ENCODE measurements at places on chromosomes 6 and 20.
A peak's percentile ranks its signal among the peaks of the same experiment; 100 is the strongest.

DNA sequence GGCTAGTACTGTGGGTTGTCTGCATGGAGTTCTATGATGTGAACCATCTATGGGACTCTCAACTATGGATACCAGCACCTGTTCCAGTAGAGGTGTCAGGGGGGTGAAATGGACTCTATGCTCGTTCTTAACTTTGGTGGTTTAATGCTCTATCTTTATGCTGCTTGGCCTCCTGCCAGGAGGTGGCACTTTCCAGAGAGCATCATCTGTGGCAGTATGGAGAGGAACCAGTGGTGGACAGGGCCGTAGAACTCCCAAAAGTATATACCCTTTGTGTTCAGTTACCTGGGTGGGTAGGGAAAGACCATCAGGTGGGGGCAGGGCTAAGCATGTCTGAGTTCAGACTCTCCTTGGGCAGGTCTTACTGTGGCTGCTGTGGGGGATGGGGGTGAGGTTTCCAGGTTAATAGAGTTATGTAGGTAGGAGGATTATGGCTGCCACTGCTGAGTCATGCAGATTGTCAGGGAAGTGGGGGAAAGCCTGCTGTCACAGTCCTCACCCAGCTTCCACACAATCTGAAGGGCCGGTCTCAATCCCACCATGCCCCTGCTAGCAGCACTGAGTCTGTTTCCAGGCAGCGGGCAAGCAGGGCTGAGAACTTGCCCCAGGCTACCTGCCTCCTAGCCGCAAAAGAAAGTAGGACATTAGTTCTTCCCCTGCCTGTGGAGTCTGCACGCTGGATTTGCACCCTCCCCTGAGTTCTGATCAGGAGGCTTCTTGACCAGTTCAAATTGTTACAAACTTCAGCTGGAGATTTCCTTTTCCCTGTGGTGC lies 284.0 kb downstream of the KCNQ5 start:
- H3K27ac ChIP-seq = no peak overlapping the region
- DNase-seq = no peak
- no peak overlapping the region for H3K4me3 ChIP-seq
- H3K36me3 ChIP-seq = no peaks in the 10 kb centered on the region

GRCh38 chr6:43768506-43768860 lies 1.5 kb upstream of the VEGFA start:
- DNase-seq = no peak
- no peak overlapping the region for H3K4me3 ChIP-seq
- H3K27me3 ChIP-seq = no peaks in the 10 kb centered on the region
- H3K36me3 ChIP-seq = no peaks in the 10 kb centered on the region
- H3K4me1 ChIP-seq = peaks cover 51% of the 10 kb centered on the region

DNA sequence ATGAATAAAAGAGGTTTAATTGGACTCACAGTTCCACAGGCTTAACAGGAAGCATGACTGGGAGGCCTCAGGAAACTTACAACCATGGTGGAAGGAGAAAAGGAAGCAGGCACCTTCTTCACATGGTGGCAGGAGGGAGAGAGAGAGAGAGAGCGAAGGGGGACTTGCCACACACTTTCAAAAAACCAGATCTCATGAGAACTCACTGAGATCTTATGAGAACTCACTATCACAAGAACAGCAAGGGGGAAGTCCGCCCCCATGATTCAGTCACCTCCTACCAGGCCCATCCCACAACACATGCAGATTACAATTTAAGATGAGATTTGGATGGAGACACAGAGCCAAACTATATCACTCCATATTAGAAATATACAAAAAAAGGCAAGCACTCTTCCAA lies 6.1 kb upstream of the SIRPD start:
- no peak overlapping the region for H3K27ac ChIP-seq
- peaks cover 3% of the 10 kb centered on the region for H3K27me3 ChIP-seq
- H3K4me1 ChIP-seq = no peaks in the 10 kb centered on the region
- no peak overlapping the region for H3K4me3 ChIP-seq
- no peaks in the 10 kb centered on the region for H3K36me3 ChIP-seq

- H3K36me3 ChIP-seq = no peaks in the 10 kb centered on the region
- H3K4me3 ChIP-seq = no peak overlapping the region
- peaks cover 4% of the 10 kb centered on the region for H3K27me3 ChIP-seq
- H3K4me1 ChIP-seq = peaks cover 3% of the 10 kb centered on the region
- no peak overlapping the region for H3K27ac ChIP-seq
These were observed 204.5 kb downstream of the ERMARD start for GRCh38 chr6:169955731-169956437.

GRCh38 chr6:122476131-122476530 lies 4.5 kb upstream of the SERINC1 start:
- H3K36me3 ChIP-seq = no peaks in the 10 kb centered on the region
- no peak overlapping the region for H3K4me3 ChIP-seq
- H3K27me3 ChIP-seq = no peaks in the 10 kb centered on the region
- H3K27ac ChIP-seq = no peak overlapping the region

DNA sequence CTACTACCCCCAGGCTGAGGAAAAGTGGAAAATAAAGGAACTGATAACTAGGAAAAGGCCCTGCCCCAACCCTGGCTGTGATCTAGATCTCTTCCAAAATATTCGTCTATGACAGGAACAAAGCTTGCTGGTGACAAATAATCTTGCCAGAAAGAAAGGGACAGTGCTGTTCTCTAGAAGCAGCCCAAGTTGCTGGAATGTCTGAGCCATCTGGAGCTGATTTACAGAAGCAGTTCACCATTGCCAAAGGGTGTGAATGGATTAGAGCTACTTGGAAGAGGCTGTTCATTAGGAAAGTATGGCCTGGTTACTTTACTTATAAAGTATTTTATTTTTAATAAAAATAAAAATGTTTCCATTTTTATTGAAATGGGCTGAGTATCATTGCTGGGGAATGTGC lies 146.3 kb downstream of the EPM2A start:
- no peaks in the 10 kb centered on the region for H3K27me3 ChIP-seq
- H3K4me1 ChIP-seq = no peaks in the 10 kb centered on the region
- H3K36me3 ChIP-seq = no peaks in the 10 kb centered on the region
- DNase-seq = no peak
- no peak overlapping the region for H3K4me3 ChIP-seq
- H3K27ac ChIP-seq = no peak overlapping the region

DNA sequence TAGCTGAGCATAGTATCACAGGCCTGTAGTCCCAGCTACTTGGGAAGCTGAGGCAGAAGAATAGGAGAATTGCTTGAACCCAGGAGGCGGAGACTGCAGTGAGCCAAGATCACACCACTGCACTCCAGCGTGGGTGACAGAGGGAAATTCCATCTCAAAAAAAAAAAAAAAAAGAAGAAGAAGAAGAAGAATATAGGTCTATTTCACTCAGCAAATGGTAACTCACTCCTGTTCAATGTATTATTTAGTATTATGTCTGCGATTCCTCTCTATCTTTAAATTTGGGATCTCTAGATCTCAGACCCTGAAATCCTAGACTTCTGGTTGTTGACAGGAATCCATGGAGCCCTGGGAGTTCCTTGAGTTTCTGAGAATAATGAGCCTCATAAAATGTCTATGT lies 98.6 kb downstream of the HFE start:
- no peak for DNase-seq
- H3K4me1 ChIP-seq = peaks cover 9% of the 10 kb centered on the region
- no peaks in the 10 kb centered on the region for H3K36me3 ChIP-seq
- H3K27me3 ChIP-seq = no peaks in the 10 kb centered on the region
- H3K27ac ChIP-seq = no peak overlapping the region

GRCh38 chr6:41586252-41587007 lies 40.2 kb downstream of the FOXP4 start:
- DNase-seq = no peak
- peaks cover 96% of the 10 kb centered on the region for H3K4me1 ChIP-seq
- H3K4me3 ChIP-seq = no peak overlapping the region
- H3K36me3 ChIP-seq = peaks cover 91% of the 10 kb centered on the region
- no peaks in the 10 kb centered on the region for H3K27me3 ChIP-seq
- H3K27ac ChIP-seq = peak overlapping the region; percentile 69

GRCh38 chr6:121961619-121962125 lies 437.8 kb upstream of the HSF2 start:
- no peaks in the 10 kb centered on the region for H3K27me3 ChIP-seq
- H3K4me3 ChIP-seq = no peak overlapping the region
- no peak overlapping the region for H3K27ac ChIP-seq
- no peaks in the 10 kb centered on the region for H3K4me1 ChIP-seq

DNA sequence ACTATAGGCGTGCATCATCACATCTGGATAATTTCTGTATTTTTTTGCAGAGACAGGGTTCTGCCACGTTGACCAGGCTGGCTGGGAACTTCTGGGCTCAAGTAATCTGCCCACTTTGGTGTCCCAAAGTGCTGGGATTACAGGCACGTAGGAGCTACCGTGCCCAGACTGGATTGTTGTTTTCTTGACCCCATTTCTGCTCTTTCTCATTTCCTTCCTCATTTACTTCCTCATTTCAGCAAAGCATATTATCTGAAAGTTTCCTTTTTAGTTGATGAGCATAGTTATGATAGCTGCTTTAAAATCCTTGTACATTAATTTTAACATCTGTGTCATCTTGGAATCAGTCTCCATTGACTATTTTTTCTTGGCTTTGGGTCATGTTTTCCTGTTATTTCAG lies 301.0 kb upstream of the RUNX2 start:
- H3K4me3 ChIP-seq = no peak overlapping the region
- H3K4me1 ChIP-seq = peaks cover 6% of the 10 kb centered on the region
- no peaks in the 10 kb centered on the region for H3K36me3 ChIP-seq
- no peaks in the 10 kb centered on the region for H3K27me3 ChIP-seq
- H3K27ac ChIP-seq = no peak overlapping the region
- no peak for DNase-seq

DNA sequence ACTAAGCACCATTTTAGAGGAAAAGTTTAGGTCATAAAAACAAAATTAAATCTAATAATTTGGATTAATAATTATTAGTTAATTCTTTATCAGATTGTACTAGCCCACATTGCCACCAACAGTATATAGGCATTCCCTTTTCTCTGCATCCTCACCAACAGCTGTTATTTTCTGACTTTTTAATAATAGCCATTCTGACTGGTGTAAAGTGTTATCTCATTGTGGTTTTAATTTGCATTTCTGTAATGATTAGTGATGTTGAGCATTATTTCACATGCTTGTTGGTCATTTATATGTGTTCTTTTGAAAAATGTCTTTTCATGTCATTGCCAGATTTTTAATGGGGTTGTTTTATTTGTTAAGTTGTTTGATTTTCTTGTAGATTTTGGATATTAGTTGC lies 319.1 kb upstream of the SYNCRIP start:
- no peaks in the 10 kb centered on the region for H3K4me1 ChIP-seq
- H3K4me3 ChIP-seq = no peak overlapping the region
- DNase-seq = no peak
- no peaks in the 10 kb centered on the region for H3K27me3 ChIP-seq
- no peaks in the 10 kb centered on the region for H3K36me3 ChIP-seq

DNA sequence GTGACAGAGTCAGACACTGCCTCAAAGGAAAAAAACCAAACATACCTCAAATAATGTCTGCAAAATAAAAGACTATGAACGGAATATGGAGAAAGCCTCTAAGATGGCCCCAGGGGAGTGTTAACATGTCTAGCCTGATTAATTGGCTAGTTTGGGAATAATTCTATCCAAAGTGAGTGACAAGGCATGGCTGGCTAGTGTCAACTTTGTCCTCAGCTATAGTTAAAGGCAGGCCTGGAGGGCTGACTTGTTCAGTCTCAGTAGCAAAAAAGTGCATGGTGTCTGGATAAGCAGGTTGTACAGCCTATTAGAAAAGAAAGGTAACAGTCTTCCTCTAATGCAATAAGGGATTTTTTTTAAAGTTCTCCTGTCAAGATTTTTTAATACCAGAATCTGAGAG lies 32.7 kb downstream of the GCNT2 start:
- no peak overlapping the region for H3K4me3 ChIP-seq
- no peaks in the 10 kb centered on the region for H3K27me3 ChIP-seq
- H3K27ac ChIP-seq = no peak overlapping the region
- no peak for DNase-seq
- peaks cover 6% of the 10 kb centered on the region for H3K4me1 ChIP-seq

DNA sequence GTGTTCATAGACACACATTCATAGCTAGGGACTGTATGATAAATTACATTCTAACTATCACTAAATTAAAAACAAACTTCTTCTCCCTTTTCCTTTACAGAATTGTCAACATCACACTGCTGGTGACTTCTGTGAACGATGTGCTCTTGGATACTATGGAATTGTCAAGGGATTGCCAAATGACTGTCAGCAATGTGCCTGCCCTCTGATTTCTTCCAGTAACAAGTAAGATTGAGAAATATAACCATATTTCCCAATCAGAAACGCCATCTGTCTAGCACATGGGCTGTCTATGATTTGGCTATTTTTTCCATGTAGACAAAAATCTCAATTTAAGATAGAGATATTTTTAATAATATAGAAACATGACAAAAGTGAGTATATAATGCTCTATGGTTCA lies 367.7 kb downstream of the ARHGAP18 start:
- no peaks in the 10 kb centered on the region for H3K4me1 ChIP-seq
- H3K27me3 ChIP-seq = no peaks in the 10 kb centered on the region
- no peak for DNase-seq
- no peaks in the 10 kb centered on the region for H3K36me3 ChIP-seq
- no peak overlapping the region for H3K4me3 ChIP-seq

GRCh38 chr20:51134405-51134804 lies 111.5 kb upstream of the KCNG1 start:
- peaks cover 66% of the 10 kb centered on the region for H3K4me1 ChIP-seq
- no peak overlapping the region for H3K4me3 ChIP-seq
- H3K27ac ChIP-seq = peak overlapping the region; percentile 91
- peak; percentile 61 for DNase-seq
- H3K27me3 ChIP-seq = no peaks in the 10 kb centered on the region

GRCh38 chr6:84546427-84546914 lies 217.9 kb downstream of the TBX18 start:
- H3K27ac ChIP-seq = no peak overlapping the region
- no peak for DNase-seq
- no peaks in the 10 kb centered on the region for H3K36me3 ChIP-seq
- no peaks in the 10 kb centered on the region for H3K27me3 ChIP-seq
- no peak overlapping the region for H3K4me3 ChIP-seq

DNA sequence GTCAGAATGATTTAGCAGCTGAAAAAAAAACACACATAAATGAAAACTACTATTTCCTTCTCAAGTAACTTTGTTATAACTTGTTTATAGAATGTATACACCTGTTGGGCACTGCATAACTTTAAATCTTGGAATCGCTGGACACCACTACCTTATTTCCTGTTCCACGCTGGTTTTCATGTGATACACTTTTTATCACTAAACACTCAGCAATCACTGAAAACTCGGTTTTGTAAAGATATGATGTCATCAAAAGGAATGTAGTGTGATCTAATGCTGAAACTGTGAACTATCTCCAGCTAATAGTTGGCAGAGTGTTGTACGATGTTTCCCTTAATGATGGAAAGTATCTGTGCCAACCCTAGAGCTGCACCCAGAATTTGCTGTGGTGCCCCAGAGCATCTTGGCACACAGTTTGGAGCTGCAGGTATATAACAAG lies 127.9 kb downstream of the BACH2 start:
- H3K27ac ChIP-seq = no peak overlapping the region
- H3K36me3 ChIP-seq = no peaks in the 10 kb centered on the region
- DNase-seq = no peak
- no peaks in the 10 kb centered on the region for H3K27me3 ChIP-seq

GRCh38 chr6:165637586-165637985 lies 25.5 kb downstream of the PDE10A start:
- H3K27ac ChIP-seq = no peak overlapping the region
- no peaks in the 10 kb centered on the region for H3K27me3 ChIP-seq
- H3K4me1 ChIP-seq = no peaks in the 10 kb centered on the region
- H3K4me3 ChIP-seq = no peak overlapping the region

GRCh38 chr6:159941286-159942113 lies 27.4 kb upstream of the IGF2R start:
- no peak overlapping the region for H3K4me3 ChIP-seq
- H3K27ac ChIP-seq = no peak overlapping the region
- DNase-seq = no peak
- H3K36me3 ChIP-seq = no peaks in the 10 kb centered on the region
- peaks cover 2% of the 10 kb centered on the region for H3K27me3 ChIP-seq

GRCh38 chr20:63733579-63734081 lies 2.8 kb upstream of the LIME1 start:
- H3K27ac ChIP-seq = no peak overlapping the region
- peaks cover 37% of the 10 kb centered on the region for H3K36me3 ChIP-seq
- H3K27me3 ChIP-seq = no peaks in the 10 kb centered on the region
- DNase-seq = no peak
- peaks cover 13% of the 10 kb centered on the region for H3K4me1 ChIP-seq
